ENCODE measurements at places on chromosomes 6 and 20.

DNA sequence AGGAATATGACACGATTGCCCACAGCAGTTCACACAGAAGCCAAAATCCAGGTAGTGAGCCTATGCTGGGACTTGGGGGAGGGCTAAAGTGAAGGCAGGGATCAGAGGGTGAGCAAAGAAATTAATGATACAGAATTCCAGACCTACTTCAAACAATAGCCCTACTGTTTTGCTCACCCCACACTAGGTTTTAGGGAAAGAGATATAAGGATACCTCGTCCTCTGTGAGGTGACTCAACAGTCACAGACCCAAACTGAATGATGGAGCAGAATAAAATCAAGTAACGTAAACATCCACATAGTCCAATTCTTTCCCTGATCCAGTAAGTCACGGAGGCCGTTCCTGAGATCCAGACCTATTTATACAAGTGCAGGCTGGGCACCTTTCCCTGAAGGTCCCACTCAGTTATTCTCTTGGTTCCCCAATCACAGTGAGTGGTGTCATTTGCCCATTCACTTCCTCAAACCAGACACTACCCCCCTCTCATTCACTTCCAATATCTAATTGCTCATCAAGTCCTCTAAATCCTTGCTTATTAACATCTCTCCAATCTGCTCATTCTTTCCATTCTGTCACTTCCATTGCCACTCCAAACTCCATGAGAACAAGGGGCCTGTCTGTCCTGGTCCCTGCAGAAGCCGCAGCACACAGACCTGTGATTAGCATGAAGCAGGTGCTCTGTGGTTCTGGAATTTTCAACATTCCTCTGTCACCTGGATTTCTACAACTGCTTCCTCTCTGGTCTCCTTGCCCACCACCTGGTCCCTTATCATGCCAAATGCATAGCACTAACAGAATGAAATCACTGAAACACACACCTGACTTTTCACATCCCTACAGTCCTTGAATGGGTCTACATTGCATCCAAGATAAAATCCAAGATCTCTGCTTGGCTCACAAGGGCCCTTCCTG lies 55.9 kb downstream of the ATXN1 start:
- DNase-seq: no peak

DNA sequence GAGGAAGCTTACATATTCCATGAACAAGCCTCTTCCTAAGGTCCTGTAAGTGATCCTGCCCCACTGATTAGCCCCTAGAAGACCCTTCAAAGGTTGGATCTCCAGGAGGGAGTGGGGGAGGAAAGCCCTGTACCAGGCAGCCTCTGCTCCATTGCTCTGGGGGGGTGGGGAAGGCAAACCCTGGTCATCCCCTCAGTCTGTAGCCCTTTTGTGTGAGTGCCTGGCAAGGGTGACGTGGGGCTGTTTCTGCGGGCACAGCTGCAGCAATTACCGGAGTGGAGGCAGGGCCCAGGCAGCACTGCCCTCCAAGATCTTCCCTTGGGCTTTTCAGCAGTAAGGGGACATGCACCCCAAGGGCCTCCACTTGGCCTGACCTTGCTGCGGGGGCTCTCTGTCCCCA lies at the start of gene MOG:
Gene MOG (plus strand): TSS at position 295 of the 400 bp plus-strand sequence. CDS start 118 bp downstream, outside the sequence.
- no peak for DNase-seq

GRCh38 chr6:136968837-136969236 lies 46.7 kb downstream of the SLC35D3 start:
- no peak for DNase-seq

- DNase-seq: no peak
Measured at GRCh38 chr6:131851049-131851769, 43.4 kb downstream of the ENPP1 start.

DNA sequence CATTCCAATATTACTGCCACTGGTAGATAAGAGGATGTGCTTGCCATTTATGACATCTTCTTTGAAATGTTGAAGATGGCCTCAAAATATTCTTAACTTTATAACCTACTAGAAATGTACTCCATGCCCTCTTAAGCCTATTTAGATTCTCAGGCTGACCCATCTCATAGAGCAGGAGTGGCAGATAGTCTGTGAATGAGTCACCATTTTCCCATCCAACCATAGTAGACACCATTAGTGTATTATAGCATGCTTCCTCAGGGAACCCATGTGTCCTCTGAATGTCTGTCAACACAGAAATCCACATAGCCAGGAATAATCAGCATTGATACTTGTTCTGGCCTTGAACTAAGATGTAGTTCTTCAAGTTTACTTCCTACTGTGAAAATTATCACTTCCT lies 150.2 kb downstream of the IMPG1 start:
- DNase-seq: no peak

DNA sequence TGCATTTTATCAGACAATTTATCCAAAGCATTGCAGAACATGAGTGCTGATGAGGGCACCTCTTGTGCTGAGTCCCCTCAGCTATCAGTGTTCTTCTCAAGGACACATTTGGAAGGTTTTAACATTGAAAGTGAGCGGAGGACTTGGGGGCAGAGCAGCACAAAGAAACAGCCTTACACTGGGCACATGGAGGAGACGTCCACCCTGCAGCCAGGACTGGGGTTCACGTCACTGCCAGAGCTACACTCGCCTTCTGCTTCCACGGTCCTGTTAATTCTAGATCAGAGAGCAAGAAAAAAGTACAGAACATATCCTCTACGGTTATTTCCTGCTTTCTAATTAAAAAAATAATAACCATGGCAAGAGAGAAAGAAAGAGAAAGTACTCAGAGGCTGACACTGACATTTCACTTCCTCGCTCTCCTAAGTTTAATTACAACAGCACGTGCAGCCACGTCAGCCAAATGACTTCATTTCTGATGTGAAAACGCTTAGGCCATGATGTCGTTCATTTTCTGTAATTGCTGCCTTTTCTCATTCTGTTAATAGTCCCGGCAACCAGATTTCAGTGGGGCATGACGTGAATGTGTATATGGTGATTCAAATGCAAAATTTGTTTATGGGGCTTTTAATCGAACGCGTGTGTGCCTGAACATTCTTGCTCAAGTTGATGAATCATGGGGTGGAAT lies 5.1 kb downstream of the PRND start:
- no peak for DNase-seq

DNA sequence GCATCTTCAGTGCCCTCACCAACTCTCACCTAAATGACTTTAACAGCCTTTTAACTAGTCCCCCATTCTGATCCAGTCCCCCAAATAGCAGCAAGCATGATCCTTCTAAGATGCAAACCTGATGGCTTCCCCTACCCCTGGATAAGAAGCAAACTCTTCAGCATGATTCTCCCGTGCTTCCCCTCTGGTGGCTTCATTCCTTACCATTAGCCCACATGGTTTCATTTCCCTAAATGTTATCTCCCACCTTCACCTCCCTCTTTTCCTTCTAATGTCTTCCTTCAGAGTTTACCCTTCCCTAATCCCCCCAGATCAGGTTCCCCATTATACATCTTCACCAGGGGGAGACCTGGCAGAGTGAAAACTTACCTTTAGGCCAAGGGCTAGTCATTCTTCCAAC lies 4.0 kb upstream of the RAB5IF start:
- DNase-seq: no peak
